SW480 (cell line): ENCODE measurements at places on chromosomes 5 and 9.
A peak's percentile ranks its signal among the peaks of the same experiment; 100 is the strongest.

GRCh38 chr9:651371-651770 lies 190.1 kb upstream of the DMRT1 start:
- DNase-seq, result no peak

DNA sequence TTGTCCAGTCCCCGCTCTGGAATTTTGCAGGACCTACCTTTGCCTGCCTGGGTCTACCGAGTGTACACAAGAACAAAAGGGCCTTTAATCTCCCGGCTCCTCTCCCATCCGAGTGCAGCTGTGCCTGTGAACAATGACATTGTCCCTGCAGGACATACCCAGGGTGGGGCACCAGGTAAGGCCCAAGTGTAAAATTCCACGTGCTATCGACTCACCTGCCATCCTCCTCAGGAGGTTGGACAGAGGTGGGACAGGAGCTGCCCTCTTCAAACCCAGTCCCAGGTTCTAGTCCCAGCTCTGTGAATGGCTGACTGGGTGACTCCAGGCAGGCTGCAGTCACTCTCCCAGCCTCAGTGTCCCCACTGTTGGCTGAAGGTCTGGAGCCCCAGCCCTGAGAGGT lies 159.6 kb upstream of the ALDH1B1 start:
- DNase-seq, result peak; percentile 89

- DNase-seq, result no peak
Observed at GRCh38 chr9:88927510-88927909, 63.8 kb upstream of the S1PR3 start.

- DNase-seq, result peak; percentile 44
Observed at GRCh38 chr5:113507601-113508000, 5.9 kb upstream of the YTHDC2 start.

- no peak for DNase-seq
Observed at GRCh38 chr5:117788596-117788995, 1199.8 kb downstream of the DTWD2 start.
